ENCODE measurements at places on chromosomes 12 and 14. TPM values are rescaled to one million over a fixed set of nuclear protein-coding genes. Genes with fewer than 3 reads are reported as not detected.

The HOXC11 gene
- polyA plus RNA-seq: not detected

The ISM2 gene
- polyA plus RNA-seq: not detected

The HOXC12 gene
- polyA plus RNA-seq: not detected

DNA sequence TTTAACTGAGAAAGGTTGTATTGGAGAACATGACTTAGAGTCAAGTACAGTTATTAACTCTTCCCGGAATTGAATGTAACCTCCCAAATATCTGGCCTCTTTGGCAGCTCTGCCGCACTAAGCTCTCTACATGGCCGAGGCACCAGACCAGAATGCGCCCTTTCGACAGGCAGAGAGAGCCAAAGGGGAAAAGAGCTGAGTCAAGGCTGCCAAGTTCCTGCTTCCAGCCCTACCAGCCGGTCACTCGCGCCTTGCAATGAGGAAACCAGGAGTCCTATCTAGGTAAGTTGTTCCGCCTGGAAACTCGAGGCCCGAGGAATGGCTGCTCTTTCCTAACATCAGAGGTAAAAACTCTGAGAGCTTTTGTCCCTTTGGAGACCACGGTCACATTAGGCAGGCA, 172.2 kb downstream of the BRMS1L start:
- H3K27me3 ChIP-seq: no peaks in the 10 kb centered on the region
- DNase-seq: no peak
- H3K4me1 ChIP-seq: no peaks in the 10 kb centered on the region
- H3K27ac ChIP-seq: no peak overlapping the region
- H3K4me3 ChIP-seq: no peak overlapping the region
- H3K36me3 ChIP-seq: no peaks in the 10 kb centered on the region

GRCh38 chr14:65239938-65240296, 137.6 kb upstream of the MAX start:
- peaks cover 11% of the 10 kb centered on the region for H3K4me1 ChIP-seq
- no peaks in the 10 kb centered on the region for H3K27me3 ChIP-seq
- no peak for DNase-seq
- no peak overlapping the region for H3K4me3 ChIP-seq
